ENCODE measurements at places on chromosomes 5 and 9.

GRCh38 chr5:39224196-39224761, 4.9 kb upstream of the FYB1 start:
- no peak for DNase-seq

GRCh38 chr5:35342664-35343063, 112.4 kb upstream of the PRLR start:
- DNase-seq = peak; percentile 36

DNA sequence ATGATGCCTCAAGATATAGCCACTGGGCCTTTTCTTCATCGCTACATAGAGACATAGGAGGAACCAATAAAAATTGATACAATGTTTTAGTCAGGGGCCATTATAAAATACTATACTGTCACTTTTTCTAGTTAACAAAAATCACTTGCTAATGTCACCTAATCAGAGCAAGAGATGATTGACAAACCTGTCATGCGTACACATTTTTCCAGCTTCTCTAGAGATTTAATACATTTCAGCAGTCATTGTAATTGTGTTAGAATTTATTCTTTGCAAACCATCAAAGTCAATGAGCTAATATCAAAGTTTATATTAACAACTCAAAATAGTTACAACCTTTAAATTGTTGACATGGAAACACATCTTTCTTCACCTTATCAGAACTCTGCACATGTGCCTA, 513.6 kb upstream of the SEMA6A start:
- no peak for DNase-seq

GRCh38 chr9:105245029-105245890, 809 bp downstream of the SLC44A1 start:
- DNase-seq = peak; percentile 44

DNA sequence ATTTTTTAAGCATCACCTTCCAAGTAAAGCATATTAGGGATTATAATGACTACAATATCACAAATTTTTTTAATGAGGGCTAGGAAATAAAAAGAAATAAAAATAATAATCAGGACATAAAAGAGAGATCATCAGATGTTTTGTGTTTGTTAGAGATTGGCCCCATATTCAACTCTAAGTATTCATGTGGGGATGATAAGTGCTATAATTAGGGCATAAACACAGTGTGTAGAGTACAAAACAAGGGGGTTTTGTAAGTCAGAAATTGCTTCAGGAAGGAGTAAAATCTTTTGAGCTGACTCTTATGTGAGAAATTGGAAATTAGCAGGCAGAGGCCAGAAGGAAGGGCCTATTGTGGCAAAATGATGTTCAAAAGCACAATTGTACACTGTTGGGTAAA, 127.3 kb downstream of the STARD4 start:
- DNase-seq = no peak

DNA sequence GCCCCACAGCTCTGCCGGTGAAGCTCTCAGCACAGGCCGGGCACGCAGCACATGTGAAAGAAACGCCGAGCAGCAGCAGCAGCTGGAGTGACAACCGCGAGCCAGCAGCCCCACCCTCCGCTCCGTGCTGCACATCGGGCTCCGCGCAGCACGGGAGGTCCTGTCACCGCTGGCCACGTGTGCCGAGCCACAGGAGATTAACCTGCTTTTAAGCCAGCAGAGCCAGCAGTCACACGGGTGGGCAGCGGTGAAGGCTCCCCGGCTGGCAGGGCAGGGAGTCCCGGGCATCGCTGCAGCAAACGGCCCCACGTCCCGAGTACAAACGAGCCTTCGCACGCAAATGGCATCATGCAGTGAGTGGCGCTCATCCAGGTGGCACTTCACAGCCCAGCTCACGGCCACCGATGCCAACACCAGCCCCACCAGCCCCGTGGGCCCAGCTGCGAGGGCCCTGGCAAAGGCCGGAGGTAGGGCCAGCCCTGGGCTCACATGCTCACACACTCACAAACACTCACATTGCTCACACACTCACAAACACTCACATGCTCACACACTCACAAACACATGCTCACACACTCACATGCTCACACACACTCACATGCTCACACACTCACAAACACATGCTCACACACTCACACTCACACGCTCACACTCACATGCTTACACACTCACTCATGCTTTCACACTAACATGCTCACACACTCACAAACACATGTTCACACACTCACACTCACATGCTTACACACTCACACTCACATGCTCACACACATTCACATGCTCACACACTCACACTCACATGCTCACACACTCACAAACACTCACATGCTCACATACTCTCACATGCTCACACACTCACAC, 11.1 kb downstream of the CCDC187 start:
- DNase-seq = no peak

DNA sequence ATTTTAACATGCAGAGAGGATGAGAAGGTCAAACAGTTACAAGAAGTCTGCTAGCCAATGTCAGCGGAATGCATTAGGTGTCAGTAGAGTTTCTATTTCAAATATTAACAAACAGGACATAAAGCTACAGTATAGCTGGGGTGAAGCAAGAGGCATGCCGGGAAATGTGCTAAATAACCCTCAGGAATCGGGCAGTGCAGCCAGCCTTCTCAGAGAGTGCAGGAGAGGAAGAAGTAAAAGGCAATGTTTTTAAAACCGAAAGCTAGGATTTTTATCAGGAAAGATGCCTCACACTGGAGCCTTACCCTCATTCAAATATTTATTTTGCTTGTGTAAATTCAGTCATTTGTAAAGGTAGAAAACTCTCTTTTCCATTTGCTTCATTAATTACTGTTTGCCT, 59.1 kb upstream of the SH3GL2 start:
- no peak for DNase-seq

DNA sequence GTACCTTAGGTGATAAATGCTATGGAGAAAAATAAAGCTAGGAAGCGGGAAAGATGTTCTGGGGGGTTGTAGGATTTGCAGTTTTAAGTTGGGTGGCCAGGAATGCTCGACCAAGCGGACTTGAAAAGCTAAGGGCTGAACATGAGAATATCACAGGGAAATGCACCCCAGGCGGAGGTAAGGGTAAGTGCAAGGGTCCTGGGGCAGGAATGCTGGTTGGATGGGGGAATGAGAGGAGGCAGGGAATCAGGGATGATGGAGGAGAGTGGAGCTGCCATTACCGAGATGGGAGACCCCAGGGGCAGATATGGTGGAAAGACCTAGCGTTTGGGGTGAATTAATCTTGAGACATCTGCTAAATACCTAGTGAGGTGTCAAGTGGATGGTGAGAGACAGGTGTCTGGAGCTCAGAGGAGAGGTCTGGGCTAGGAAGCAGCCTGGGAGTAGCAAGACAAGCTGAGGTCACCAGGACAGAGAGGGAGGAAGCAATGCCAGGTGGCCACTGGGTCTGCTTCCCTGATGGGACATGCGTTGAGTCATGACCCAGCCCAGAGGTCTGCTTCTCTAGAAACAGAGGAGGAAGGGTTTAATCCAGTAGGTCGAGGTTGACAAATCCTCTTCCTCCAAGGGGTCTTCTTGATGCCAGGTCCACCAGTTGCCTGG, 77.7 kb upstream of the ASS1 start:
- DNase-seq = no peak

DNA sequence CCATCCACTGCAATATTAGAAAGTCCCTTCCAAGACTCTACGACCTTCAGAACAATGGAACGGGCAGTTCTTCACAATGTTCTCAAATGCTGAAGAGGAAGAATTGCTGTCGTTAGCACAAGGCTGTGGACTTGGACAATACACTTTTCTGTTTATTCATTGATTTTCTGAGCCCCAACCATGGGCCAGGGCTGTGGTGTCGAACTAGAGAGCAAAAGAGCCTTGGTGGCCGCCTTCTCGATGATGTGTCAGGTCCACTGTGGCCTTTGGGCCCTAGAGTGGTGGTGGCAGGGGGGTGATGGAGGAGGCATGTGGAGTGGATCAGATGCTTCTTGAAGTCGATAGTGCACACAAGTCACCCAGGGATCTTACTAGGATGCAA, 18.5 kb upstream of the KIF12 start:
- no peak for DNase-seq

DNA sequence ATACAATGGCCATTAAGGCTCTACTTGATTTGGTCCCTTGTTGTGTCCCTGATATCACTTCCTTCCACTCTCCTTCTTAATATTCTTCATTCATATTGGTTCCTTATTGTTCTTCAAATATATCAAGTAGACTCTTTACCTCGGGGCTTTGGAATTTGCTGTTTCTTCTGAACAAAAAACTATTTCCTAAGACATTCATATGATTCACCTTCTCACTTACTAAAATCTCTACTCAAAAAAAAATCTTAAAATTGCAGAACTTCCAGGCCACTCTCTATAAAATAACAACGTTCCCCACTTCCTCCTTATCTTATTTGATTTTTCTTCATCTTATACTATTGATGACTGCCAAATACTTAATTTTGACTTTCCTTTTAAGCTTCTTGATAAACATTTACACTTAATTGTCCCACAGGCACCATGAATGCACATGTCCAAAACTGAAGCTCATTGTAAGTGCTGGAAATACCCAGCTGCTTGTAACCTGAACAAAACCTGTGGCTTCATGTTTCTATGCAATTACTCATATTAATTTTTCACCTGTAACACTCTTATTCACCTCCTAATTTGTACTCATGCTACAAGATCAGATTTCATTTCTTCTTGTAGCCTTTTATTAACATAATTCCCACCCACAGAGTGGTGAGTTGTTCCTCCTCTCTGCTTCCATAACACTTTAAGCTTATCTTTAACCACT, 58.4 kb upstream of the NUDT12 start:
- DNase-seq = no peak

- no peak for DNase-seq
Observed at GRCh38 chr5:135533794-135534193, 2.0 kb downstream of the NEUROG1 start.

DNA sequence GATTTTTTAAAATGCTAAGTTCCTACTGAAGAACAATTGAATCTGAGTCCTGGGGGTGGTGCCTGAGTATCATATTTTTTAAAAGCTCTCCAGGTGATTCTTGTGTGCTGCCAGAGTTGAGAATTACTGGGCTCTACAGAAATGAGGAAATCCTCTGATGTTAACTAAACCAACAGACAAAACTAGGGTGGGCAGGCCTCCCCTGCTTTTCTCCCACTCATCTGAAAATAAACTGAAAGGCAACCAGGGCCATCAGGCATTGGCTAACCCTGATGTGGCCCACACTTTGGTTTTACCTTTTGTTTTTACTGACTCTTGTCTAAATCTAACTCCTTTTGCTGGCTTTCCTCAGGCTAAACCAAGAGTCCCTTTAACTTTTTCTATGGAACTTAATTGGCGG, 13.3 kb upstream of the CTNNA1 start:
- DNase-seq = no peak

DNA sequence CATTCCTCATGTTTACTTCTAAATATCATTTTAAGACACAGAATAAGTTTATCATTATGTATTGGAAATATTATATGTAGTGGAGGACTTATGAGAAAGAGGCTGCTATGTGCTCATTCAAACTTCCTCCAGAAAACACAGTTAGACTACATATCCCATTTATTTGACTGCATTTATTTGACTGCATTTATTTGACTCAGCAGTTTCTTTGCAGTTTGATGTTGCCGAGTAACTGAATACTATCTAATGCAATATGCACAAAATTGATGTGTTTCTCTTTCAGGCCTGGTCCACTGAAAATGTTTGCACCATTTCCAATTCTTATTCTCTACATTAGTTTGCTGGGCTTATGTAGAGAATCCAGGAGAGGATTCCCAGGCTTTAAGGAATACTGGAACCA, 89.9 kb upstream of the FBN2 start:
- DNase-seq = no peak

GRCh38 chr5:126450346-126450745, 27.1 kb downstream of the GRAMD2B start:
- no peak for DNase-seq

- DNase-seq = no peak
Observed at GRCh38 chr9:109904666-109905065, 124.7 kb downstream of the PALM2AKAP2 start.

GRCh38 chr5:42953041-42953440, 87.1 kb downstream of the ANXA2R start:
- no peak for DNase-seq

DNA sequence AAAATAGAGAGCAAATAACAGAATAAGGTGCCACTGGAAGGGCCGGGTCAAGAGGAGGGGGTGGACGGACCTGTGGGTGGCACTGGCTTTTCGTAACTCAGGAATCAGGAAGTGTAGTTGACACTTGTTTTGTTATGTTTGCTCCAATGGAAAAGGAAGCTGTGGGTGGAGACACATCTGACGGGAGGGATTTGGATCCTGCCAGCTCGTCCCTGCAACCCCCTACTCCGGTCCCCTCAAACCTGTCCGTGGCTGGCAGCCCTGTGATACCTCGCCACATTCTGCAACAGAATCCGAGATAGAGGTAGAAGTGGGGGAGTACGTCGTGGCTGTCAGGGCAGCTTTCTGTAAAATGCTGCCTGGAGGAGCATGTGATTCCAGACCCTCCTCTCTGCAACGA, 104.2 kb upstream of the IER5L start:
- no peak for DNase-seq

GRCh38 chr5:171310819-171311321, 1.8 kb downstream of the TLX3 start:
- no peak for DNase-seq

GRCh38 chr5:149780043-149780737, 50.1 kb downstream of the PPARGC1B start:
- peak; percentile 18 for DNase-seq

GRCh38 chr5:85205430-85205829, 820.8 kb upstream of the EDIL3 start:
- no peak for DNase-seq

GRCh38 chr9:14760060-14760459, 37.5 kb upstream of the CER1 start:
- no peak for DNase-seq

DNA sequence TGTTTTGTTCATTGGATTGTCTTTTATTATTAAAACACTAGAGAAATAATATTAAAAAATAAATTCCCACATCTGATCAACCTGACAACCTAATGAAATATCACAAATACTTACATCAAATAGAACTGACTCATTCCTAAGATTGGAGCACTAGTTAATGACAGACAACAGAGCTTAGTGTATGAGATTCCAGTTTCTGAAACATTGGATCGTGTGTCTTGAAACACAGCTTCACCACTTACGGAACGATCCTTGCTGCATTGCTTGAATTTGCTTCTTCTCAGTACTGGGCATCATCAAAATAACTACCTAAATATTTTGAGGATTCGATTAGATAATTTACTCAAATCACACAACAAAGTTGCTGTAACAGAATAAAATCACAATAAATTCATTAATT, 667.2 kb upstream of the CDH18 start:
- no peak for DNase-seq

GRCh38 chr5:94540856-94541494, 77.4 kb downstream of the KIAA0825 start:
- no peak for DNase-seq
